ENCODE measurements at places on chromosomes 3 and 15. TPM values are rescaled to one million over a fixed set of nuclear protein-coding genes. Genes with fewer than 3 reads are reported as not detected.

DNA sequence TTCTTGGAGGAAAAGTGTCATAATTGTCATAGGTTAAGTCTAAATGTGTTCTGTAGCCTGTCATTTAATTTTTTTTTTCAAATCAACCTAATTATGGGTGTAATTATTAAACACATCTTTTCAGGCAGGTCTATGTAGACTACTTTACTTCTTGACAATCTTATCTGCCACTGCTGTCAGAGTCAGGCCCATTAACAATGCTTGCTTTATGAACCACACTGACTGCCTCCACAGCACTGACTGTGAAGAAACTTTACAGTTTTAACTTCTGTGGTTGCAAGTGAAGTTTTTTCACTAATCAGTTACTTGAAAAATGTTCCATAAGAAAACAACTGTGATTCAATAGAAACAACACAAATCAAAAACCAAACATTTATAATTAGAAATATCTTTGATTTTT, 407.8 kb downstream of the PLCL2 start:
- no peaks in the 10 kb centered on the region for H3K4me1 ChIP-seq
- no peak overlapping the region for H3K27ac ChIP-seq
- no peak for DNase-seq
- H3K36me3 ChIP-seq, result no peaks in the 10 kb centered on the region

Gene PPM1L
- 7.0 TPM for total RNA-seq

DNA sequence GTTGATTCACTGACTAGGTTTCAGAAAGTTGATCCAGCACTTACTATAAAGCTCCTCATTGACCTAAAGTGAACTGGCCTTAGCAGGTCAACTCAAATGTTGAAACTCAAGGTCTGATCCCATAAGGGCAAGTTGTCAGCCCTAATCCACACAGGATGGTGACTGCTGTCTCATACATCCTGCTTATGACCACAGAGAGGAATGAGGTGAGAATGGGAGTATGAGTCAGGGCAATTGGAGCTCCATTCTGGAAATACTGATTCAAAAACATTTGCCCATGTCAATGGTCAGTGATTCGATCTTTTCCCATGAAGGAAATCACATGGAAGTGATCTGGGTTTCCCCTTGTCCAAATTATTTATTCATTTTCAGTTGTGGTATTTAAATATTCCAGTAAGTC, 78.7 kb downstream of the ZNF385D start:
- H3K27ac ChIP-seq, result peak overlapping the region; percentile 98
- peak overlapping the region; percentile 29 for H3K4me3 ChIP-seq
- peaks cover 59% of the 10 kb centered on the region for H3K4me1 ChIP-seq
- H3K36me3 ChIP-seq, result no peaks in the 10 kb centered on the region

DNA sequence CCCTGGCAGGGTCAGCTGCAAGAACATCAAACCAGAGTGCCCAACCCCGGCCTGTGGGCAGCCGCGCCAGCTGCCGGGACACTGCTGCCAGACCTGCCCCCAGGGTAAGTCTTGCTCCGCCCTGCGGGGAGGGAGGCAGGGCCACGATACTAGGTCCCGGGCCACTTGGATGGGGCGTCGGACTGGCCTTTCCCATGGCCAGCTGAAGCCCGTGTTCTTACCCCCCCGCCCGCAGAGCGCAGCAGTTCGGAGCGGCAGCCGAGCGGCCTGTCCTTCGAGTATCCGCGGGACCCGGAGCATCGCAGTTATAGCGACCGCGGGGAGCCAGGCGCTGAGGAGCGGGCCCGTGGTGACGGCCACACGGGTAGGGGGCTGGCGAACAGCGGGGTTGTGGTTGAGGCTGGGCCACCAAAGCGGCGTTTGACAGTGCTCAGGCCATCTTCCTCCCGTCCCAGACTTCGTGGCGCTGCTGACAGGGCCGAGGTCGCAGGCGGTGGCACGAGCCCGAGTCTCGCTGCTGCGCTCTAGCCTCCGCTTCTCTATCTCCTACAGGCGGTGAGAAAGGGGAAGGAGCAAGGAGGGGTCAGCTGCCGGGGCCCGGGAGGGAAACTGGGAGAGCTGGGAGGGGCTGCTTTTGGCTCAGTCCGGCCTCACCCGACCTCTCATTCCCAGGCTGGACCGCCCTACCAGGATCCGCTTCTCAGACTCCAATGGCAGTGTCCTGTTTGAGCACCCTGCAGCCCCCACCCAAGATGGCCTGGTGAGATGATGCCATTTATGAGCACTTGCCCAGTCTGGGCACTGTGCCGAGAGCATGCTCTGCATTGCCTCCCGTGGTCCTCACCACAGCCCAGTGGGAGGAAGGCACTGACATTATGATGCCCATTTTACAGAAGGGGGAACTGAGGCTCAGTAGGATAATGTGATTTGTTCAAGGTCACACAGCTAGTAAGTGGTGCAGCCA, 1.7 kb downstream of the CHRD start:
- no peak overlapping the region for H3K4me3 ChIP-seq
- H3K36me3 ChIP-seq, result no peaks in the 10 kb centered on the region
- H3K27me3 ChIP-seq, result peaks cover 49% of the 10 kb centered on the region

Gene MELTF
- 46.8 TPM for total RNA-seq

Gene GHSR
- not detected for total RNA-seq

DNA sequence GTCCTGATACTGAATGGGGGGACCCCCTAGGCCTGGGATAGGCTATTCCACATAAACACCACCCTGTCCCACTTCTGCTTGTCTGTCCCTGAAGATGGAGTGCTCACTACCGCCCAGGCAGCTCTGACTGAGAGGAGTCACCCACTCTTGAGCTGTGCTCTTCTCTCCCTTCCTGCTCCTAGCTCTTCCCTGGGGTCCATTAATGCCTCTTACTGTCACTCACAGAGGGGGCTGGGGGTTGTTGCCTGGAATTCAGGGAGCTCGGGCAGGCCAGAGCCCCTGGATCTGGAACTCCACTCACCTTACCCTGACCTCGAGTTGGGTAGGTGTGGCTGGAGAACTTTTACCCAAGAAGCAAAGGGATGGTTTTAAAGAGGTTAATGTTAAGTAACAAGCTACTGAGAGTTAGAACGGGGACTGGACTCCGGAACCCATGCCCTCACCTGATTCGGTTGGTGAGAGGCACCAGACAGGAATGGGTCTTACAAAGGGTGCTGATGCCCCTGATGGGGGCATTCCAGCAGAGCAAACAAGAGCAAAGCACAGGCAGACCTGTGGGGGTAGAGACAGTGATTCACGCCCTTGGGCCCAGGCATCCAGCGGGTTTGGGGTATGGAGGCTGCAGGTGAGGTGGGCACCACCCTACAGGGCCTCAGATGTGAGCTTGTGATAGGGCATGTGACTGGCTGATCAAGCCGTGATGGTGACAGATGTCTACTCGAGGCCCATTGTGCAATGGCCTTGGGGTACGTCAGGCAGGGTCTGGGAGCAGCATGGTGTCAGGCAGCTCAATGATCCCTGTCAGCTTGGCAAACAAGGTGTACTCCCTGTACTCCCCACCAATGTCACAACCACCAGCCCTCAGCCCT, 5.4 kb downstream of the NBEAL2 start:
- DNase-seq, result no peak
- no peaks in the 10 kb centered on the region for H3K36me3 ChIP-seq
- H3K4me1 ChIP-seq, result peaks cover 25% of the 10 kb centered on the region
- no peaks in the 10 kb centered on the region for H3K27me3 ChIP-seq
- H3K27ac ChIP-seq, result no peak overlapping the region

- no peaks in the 10 kb centered on the region for H3K36me3 ChIP-seq
- peak; percentile 64 for DNase-seq
- H3K27me3 ChIP-seq, result peaks cover 4% of the 10 kb centered on the region
Measured at GRCh38 chr3:55899887-55900286, 412.8 kb upstream of the WNT5A start.

- H3K4me3 ChIP-seq, result no peak overlapping the region
- H3K36me3 ChIP-seq, result no peaks in the 10 kb centered on the region
- DNase-seq, result peak; percentile 54
- no peak overlapping the region for H3K27ac ChIP-seq
Measured at GRCh38 chr3:14391033-14391432, 11.4 kb upstream of the SLC6A6 start.

GRCh38 chr3:129593230-129593594, 13.3 kb downstream of the PLXND1 start:
- H3K4me1 ChIP-seq, result no peaks in the 10 kb centered on the region
- H3K36me3 ChIP-seq, result no peaks in the 10 kb centered on the region
- H3K27me3 ChIP-seq, result no peaks in the 10 kb centered on the region
- no peak for DNase-seq
- H3K4me3 ChIP-seq, result no peak overlapping the region

Gene C3orf52
- 16.7 TPM for total RNA-seq

DNA sequence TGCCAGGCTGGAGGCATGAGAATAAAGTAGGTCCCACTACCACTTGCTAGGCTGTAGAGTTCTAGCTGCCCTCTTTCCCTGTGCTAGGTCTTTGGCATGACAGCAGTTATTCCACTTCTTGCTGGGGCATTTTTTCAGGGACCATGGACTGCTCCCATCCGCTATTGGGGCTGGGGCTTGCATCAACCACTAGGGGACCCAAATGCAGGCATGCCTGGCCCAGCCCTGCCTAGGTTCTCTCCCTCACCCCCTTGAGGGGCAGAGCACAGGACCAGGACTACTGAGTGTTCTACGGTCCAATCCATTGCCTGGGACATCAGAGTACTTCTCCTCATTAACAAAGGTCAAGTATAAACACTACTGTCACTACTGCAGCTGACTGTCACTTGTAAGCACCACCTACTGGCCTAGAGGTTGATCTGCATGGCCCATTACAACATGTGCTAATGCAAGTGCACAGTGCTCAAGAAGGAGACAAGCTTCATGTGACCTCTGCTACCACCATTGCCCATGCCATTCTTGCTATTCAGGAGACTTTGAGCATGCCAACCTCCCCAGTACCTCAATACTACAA, 270.5 kb downstream of the MBNL1 start:
- no peaks in the 10 kb centered on the region for H3K36me3 ChIP-seq
- no peak overlapping the region for H3K4me3 ChIP-seq
- no peaks in the 10 kb centered on the region for H3K4me1 ChIP-seq
- H3K27ac ChIP-seq, result no peak overlapping the region
- peaks cover 10% of the 10 kb centered on the region for H3K27me3 ChIP-seq
- no peak for DNase-seq

- H3K4me3 ChIP-seq, result no peak overlapping the region
Measured at GRCh38 chr3:151631946-151632345, 101.8 kb upstream of the AADACL2 start.

- no peaks in the 10 kb centered on the region for H3K4me1 ChIP-seq
- H3K27ac ChIP-seq, result no peak overlapping the region
- H3K27me3 ChIP-seq, result no peaks in the 10 kb centered on the region
- H3K4me3 ChIP-seq, result no peak overlapping the region
Measured at GRCh38 chr3:82163907-82164520, 402.6 kb upstream of the GBE1 start.

- H3K4me1 ChIP-seq, result no peaks in the 10 kb centered on the region
- no peaks in the 10 kb centered on the region for H3K27me3 ChIP-seq
- H3K36me3 ChIP-seq, result no peaks in the 10 kb centered on the region
Measured at GRCh38 chr3:59695860-59696259, 646.0 kb upstream of the CFAP20DC start.

Gene PPP1R14D
- total RNA-seq, result 0.33 TPM

GRCh38 chr3:43707998-43708397, 17.3 kb downstream of the ABHD5 start:
- no peaks in the 10 kb centered on the region for H3K27me3 ChIP-seq
- peak overlapping the region; percentile 57 for H3K27ac ChIP-seq
- DNase-seq, result peak; percentile 97
- H3K4me1 ChIP-seq, result peaks cover 37% of the 10 kb centered on the region

GRCh38 chr3:97872525-97873042, 50.8 kb downstream of the CRYBG3 start:
- peak; percentile 39 for DNase-seq
- no peaks in the 10 kb centered on the region for H3K36me3 ChIP-seq
- no peaks in the 10 kb centered on the region for H3K27me3 ChIP-seq
- peak overlapping the region; percentile 87 for H3K27ac ChIP-seq
- peaks cover 25% of the 10 kb centered on the region for H3K4me1 ChIP-seq

DNA sequence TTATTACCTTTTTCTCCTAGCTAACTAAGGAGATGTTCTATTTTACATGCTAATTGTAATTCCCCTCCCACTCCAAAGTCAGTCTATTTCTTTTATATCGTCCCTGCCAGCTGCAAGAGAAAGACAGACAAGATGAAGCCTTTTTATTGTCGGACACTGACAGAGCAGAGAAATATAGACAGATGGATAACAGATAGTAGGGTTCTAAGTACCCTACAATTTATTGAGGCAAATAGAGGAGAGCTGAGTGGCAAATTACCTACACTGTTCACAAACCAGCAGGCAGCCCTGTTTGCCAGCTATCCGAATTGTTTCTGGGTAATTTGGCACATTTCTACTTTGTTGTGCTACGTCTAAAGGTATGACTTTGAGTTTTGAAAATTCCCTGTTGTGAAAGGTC, 392.3 kb upstream of the ZNF717 start:
- H3K4me3 ChIP-seq, result no peak overlapping the region
- H3K27ac ChIP-seq, result no peak overlapping the region
- peaks cover 9% of the 10 kb centered on the region for H3K27me3 ChIP-seq
- H3K36me3 ChIP-seq, result no peaks in the 10 kb centered on the region

Gene CTXN2
- not detected for total RNA-seq

DNA sequence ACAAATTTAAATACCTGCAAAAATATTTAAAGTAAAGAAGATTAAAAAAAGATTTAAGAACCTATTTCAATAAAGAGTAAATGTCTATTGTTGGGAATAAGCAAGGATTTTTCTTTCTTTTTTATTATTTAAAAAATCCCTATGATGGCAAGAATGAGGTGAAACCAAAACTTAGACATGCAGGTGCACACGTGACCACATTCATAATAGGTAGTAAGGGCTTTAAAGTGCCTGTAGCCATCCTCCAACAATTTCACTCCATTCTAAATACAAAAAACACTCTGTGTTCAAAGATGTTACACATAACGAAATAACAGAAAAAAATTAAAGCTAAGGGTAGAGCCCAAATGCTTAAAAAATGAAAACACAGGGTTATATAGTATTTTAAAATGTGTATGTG, 74.0 kb downstream of the FBN1 start:
- DNase-seq, result no peak
- H3K36me3 ChIP-seq, result no peaks in the 10 kb centered on the region
- no peaks in the 10 kb centered on the region for H3K27me3 ChIP-seq
- H3K27ac ChIP-seq, result no peak overlapping the region
- H3K4me3 ChIP-seq, result no peak overlapping the region

DNA sequence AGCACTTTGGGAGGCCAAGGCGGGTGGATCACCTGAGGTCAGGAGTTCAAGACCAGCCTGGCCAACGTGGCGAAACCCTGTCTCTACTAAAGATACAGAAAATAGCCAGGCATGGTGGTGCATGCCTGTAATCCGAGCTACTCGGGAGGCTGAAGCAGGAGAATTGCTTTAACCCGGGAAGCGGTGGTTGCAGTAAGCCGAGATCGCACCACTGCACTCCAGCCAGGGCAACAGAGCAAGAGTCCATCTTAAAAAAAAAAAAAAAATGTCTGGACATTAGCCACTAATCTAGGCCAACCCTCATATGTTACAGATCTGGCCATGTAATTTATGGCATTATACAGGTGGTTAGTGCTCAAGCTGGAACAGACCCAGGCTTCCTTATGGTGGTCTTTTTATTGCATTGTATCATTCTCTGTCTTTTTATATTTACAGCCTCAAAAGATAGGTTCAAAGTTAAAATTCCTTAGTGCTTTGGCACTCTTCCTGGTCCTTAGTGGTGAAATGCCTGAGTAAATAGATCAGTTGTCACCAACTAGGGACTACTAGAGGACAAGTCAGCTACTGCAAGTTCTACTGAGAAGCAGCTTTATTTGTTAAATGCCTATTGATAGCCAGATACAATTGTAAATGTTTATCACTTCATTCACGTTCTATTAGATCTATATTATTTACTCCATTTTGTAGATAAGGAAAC, 16.0 kb downstream of the STARD9 start:
- H3K27ac ChIP-seq, result no peak overlapping the region
- H3K36me3 ChIP-seq, result no peaks in the 10 kb centered on the region
- no peaks in the 10 kb centered on the region for H3K27me3 ChIP-seq
- H3K4me3 ChIP-seq, result no peak overlapping the region
- H3K4me1 ChIP-seq, result 0 out of 2 replicates have a peak, but pooled peaks cover 5% of the 10 kb centered on the region
- peak; percentile 68 for DNase-seq

All from PC-3 (cell line).